Activated CD8-positive, alpha-beta memory T cell treated with anti-CD3 and anti-CD28 coated beads for 1 hour (primary cell): ENCODE measurements at places on chromosomes 2 and 18.

GRCh38 chr2:52879561-52879960 is 888.0 kb upstream of the CHAC2 start:
- DNase-seq: no peak

DNA sequence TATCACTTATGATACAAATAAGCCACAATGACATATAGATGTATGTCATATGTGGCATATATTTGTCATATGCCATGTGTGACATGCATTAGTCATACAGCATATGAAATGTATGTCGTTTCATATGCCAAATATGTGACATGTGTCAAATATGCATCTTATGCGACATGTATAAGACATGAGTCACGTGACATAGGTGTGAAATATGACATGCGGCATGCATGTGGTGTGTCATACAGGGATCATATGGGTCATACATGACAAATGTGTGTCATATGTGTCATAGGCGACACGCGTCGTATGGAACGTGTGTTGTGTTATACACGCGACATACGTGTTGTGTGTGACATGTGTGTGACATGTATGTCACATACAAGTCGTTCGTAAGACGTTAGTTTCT is 2154.0 kb upstream of the PIK3C3 start:
- no peak for DNase-seq

DNA sequence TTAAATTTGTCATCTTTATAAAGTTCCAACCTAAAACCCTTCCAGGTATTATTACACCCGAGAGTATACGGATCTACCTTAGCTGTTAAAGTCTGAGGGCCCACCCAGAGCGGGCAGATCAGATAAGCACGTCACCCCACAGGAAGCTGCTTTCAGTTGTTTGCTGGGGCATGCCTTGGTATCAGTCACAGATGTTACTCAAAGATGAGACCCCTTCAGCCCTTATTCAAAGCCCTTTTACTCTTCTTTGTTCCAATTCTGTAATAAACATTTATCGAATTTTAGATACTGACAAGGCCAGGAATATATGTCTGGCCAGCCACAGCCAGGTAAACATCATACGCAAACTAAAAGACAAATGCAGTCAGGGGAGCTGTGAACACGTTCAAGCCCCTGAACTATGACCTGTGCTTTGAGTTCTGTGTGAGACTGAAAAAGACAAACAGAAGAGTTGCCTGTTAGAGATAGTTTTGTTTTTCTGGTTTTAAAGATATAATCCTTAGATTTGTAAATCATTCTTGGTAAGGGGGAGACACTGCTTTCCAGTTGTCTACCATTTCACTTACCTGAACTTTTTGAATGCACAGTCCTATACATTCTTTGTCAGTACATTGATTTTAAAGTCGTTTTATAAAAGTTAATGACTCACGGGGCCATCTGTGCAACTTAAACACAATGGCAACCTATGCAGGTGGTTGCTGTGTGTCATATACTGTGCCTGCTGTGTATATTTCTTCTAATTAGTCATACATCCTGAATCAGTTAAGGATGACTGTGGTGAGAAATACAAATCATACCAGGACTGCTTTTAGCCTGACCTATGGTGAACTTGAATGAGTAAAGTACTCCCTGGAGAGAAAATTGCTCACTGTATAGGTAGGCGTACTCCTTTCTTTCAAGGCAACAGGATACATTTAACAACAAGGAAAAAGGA is 100.5 kb upstream of the ITPRID2 start:
- no peak for DNase-seq

- DNase-seq: no peak
Measured at GRCh38 chr2:143680885-143681405, 551.7 kb downstream of the ARHGAP15 start.

- no peak for DNase-seq
Measured at GRCh38 chr2:174062934-174063333, 97.8 kb upstream of the SP3 start.

- DNase-seq: no peak
Measured at GRCh38 chr2:129331638-129332037, 647.8 kb upstream of the RAB6C start.

DNA sequence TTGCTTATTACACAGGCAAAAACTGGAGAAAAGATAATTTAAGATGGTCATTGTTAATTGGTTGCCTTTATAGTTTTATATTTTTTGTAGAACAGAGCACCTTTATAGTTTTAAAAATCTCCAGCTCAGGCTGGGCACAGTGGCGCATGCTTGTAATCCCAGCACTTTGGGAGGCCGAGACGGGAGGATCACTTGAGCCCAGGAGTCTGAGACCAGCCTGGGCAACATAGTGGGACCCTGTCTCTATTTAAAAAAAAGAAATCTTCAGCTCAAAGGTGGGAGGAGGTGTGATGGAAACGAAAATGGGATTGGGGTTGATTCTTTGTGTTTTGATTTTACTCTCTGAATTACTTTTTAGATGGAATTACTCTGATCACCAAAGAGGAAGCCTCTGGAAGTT is 85.4 kb downstream of the XRCC5 start:
- DNase-seq: no peak

DNA sequence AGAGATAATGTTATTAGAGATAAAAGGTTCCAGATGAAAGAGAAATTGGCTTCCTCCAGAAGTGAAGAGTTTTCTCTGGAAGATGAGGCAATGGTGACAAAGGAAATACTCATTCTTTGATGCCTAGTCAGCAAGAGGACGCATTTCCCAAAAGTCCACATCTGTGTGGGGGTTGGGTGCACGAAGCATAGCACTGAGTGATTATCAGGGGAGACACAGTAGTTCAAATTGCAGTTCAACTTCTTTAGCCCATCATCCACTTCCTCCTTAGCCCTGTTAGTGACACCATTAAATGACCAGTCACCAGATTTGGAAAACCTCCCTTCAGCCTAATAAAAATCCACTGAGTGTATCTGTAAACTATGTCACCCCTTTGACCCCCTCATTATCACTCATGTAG is 80.9 kb upstream of the PHLPP1 start:
- no peak for DNase-seq

GRCh38 chr2:216350214-216350791 is 22.0 kb downstream of the MARCHF4 start:
- DNase-seq: no peak

- DNase-seq: no peak
Measured at GRCh38 chr2:138475277-138475776, 26.2 kb upstream of the SPOPL start.

DNA sequence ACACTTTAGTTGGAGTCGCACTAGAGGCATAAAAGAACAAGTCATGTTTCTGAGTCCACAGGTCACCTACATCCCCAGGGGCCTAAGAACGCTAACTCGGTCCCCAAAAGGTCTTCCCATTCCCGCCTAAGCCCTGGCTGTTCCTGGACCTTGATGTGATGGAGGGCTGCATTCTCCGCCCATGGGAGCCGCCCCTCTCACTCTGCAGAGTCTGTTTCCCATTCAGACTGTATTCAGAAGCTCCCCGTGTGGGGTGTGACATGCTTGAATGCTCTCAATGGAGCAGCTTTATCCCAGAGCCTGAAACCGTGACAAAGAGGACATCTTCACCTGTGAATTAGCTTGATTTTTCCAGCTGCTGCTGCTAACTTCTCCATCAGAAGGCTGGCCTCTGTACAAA is 319.0 kb upstream of the KLHL29 start:
- DNase-seq: no peak

GRCh38 chr18:12442946-12443345 is 35.2 kb downstream of the PRELID3A start:
- no peak for DNase-seq

DNA sequence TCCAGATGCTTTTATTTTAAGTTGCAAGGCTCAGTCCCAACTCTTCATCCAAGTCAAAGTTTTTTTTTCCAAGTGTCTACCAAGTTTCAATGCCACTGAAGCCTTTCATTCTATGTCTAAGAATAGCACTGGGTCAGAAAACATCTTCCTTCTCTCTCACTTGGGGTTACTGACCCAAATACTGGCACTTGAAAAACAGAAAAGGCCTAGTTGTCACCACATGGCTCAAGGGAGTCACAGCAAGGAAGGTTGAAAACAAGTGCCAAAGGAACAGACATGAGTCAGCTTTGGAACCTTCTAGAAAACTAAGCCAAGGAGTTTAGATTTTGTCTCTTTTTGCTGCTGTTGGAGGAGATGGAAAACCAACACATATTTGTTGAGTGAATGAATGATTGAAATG is 146.5 kb downstream of the COPS8 start:
- DNase-seq: no peak

- DNase-seq: no peak
Measured at GRCh38 chr2:240928476-240929363, 22.6 kb downstream of the CROCC2 start.

DNA sequence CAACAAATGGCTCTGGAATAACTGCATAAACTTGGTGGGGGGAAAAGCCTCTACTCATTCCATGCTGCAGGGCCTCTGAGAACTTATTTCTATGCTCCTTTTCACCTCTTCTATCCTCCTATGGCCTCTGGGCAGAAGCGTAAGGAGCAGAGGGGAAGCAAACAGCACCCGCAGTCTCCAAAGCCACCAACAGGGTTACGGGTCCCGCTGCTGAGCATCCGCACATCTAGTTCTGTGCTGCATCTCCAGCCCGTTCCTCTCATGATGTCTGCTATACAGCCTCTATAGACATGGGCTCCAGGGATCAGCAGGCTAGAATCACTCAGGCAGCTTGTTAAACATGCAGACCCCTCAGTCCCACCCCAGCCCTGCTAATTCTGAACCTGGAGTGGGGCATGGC is 25.9 kb downstream of the PSTPIP2 start:
- DNase-seq: no peak

DNA sequence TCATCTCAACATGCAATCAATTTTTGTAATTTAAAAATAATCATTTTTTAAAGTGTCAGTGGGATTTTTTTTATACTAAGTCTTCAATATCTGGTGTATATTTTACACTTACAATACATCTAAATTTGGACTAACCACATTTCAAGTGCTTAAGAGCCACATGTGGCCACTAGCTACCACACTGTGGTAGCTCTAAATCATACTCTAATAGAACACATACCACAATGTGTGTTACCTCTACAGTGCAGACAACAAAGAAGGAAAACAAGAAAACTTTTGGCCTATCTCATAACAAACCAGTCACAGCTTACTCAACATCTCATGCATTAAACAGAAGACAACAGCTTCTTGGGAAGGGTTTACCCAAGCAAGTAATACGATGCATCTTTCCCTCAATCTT is 24.5 kb downstream of the PIAS2 start:
- no peak for DNase-seq

DNA sequence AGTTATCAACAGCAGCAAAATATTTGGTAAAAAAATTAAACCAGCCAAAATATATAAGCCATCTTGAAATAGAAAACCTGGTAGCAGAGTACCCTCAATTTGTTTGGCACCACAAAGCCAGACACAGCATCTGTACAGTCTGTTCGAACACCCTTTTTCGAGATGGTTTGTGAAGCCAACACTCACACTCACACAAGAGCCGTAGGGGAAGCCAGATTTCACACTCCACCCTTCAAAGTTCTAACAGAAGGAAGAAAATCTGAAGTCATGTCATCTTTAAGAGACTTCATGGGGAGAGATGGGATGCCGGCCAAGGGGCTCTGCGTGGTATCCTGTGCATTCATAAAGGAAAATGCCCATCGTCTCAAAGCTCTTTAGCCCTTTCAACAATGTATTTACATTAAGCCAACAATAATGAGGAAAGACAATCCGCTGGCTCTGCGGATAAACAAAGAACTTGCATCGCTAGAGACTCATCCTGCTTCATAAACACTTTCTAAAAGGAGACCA is 451.5 kb upstream of the CHST9 start:
- DNase-seq: no peak

DNA sequence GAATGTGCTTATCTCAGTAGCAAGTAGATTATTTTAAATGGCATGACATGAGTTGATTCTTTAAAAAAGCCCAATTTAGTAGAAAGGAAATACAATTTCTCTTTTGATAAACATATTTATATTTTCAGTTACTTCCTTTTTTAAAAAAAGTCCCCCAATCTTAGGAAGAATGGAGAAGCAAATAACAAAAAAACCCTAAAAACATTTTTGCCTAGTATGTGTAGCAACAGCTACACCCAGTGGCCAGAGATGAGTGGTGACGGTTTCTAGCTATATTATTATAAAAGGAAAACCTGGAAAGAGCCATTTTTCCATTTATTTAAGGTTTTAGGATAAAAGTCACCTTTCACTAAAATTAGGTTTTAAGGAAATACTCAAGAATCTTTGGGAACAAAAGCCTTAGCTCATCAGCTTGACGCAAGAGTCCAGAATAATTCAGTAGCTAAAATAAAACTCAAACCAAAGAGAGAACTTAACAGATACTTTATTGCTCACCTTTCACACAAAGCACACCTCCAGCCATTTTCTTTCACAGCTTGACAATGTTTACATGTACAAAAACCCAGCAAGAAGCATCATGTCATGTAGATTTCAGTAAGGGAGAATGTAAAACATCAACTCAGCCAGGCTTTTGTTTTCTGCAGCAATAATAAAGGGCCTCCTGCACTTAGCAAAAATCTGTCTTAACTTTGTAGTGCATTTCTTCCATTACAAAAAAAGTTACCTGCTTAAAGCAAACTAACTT is 15.7 kb downstream of the FAM98A start:
- no peak for DNase-seq

- no peak for DNase-seq
Measured at GRCh38 chr18:5456577-5457461, 87.0 kb downstream of the EPB41L3 start.

GRCh38 chr2:102806250-102806837 is 44.5 kb downstream of the TMEM182 start:
- no peak for DNase-seq

DNA sequence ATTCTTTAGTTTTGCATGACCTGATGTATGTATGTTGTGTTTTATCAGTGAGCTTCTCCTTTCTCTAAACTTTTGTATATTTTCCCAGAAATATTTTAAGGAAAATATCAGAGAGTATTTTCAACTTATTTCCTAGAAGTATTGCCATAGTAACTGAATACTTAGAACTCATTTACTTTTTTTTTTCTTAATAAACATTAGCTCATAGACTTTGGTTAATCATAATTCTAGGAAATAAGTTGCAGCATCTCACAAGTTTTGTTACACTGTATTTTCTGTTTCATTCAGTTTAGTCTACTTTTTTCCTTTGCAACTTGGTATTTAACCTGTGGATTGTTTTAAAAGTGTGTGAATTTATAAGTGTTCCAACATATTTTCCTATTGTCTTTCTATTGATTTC is 27.5 kb downstream of the SMCHD1 start:
- no peak for DNase-seq

- DNase-seq: no peak
Measured at GRCh38 chr18:32372381-32373061, 98.2 kb downstream of the GAREM1 start.

- DNase-seq: no peak
Measured at GRCh38 chr2:185978634-185979407, 240.2 kb downstream of the FSIP2 start.

- DNase-seq: no peak
Measured at GRCh38 chr2:21162615-21162878, 38.8 kb downstream of the TDRD15 start.

DNA sequence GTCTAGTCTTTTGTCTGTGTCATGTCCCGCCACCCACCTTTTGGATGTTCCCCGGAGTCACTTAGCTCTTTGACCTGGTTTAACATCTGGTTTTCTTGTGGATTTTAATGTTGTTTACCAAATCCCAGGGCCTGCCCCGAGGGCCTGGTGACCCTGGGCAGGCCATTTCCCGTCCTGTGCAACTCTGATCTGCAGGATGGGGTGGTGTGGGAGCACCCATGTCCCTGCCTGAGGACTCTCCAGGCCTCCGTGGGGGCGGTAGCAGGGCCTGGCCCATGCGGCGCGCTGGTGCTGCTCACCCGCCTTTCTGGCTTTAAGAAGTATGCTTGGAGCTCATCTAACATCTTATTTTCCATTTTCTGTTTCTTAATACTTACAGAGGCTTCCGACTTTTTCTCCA is 10.7 kb downstream of the RAMP1 start:
- no peak for DNase-seq

- no peak for DNase-seq
Measured at GRCh38 chr18:48800876-48801727, 149.7 kb downstream of the SMAD7 start.
